ENCODE measurements at places on chromosomes 5 and 9.

DNA sequence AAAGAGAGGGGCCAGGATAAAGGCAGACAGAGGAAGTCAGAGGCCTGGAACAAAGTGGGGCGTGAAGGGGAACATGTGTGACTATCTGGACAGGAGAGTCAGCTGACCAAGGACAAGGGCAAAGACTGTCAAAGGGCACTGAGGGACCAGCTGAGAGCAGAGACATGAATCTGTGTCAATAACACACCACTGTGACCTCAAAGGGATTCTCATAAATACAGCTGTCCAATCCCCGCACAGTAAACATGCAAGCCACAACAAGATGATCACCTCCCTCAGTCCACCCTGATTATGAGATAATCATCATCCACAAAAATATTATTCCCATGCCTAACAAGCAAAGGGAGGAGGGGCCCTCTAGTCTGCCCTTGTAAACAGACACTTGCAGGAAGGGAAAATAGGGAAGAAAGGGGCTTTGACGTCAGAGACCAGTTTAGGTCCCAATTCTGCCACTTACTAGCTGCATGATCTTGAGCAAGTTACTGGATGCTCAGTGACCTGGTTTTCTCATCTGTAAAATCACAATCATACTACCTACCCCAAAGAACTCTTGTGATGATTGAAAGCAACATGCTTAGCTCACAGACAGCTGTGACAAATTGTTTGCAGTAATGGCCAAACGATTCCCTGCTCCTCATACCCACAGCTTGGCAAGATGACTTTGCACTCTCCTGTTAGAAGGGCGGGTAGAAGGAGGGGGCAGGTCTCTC, 41.8 kb downstream of the RAPGEF1 start:
- DNase-seq = no peak

DNA sequence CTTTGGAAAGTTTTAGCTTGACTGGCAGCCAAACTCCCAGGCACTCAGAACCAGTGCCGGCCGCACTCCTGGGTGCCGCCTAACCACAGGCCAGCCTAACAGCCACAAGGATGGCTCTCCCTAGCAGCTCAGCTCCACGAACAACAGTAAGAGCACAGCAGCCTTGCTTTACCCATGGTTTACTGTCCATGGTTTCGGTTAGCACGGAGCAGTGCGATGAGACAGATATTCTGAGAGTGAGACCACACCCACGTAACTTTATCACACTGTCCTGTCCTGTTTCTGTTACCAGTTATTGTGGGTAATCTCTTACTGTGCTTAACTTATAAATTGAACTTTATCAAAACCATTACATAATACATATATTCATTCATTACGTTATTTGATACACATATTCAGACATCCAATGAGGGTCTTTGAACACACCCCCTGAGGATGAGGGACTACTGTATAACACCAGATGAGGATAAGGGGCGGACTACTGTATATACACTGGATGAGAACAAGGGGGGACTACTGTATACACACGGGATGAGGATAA, 12.4 kb downstream of the CLPTM1L start:
- DNase-seq = no peak

DNA sequence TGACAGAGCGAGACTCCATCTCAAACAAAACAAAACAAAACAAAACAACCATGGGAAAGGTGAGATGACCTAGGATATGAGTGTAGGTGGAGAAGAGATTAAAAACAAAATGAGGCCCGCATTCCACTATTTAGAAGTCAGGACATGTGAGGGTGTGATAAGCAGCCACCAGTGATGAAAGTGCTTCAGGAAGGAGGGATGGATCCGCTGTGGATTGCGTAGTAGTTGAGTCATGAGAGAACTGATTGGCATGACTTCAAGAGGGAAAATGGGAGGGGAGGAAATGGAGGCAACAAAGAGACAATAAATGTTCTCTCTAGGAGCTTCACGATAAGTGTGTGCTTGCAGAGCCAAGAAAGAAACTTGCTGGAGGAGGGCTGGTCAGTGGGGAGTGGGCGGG, 367.6 kb downstream of the ARL15 start:
- no peak for DNase-seq

DNA sequence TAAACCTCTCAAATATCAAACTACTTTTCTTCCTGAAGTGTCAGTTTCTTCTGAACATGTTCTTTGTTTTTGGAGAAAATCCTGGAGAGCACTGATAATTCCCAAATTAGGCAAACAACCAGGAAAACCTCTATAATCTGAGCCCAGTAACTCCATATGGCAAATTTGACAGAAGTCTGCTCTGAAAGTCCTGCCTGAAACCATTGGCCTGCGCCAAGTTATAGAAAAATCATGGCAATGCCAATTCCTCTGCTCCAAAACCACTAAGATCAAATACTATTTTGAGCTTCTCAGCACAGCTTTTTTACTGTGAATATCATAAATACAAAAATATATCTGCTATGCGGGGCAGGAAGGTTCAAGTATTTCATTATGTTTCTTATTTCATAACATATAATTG, 45.9 kb downstream of the PDE4D start:
- DNase-seq = no peak

DNA sequence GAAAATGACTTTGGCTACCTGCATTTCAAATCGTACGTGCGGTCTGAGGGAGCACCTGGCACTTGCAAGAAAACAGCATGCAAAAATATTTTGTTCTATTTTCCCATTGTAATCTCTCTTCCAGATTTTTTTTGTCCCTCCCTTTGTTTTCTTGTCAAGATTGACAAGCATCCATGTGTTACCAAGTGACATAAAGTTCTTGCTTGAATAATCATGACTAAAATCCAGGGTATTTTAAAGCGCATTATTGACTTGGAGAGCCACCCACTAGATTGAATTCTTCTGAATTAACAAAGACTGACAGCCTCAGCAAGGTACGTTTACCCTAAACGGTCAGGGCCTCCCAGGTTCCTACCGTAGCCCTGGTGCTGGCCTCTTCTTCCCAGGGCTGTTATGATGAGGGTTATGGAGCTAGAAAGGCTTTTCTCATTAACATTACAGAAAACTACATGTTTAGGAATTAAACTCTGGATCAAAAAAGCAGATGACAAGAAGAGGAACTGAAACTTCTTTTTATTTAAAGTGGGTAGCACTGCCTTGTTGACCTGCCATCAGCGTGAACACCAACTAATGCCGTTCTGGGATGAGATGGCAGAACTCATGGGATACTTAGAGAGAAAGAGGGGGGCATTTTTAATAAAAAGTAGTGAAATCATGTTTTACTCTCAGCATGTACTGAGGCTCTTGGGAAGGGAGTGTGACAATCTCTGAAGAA, 297.0 kb downstream of the EFNA5 start:
- DNase-seq = no peak

DNA sequence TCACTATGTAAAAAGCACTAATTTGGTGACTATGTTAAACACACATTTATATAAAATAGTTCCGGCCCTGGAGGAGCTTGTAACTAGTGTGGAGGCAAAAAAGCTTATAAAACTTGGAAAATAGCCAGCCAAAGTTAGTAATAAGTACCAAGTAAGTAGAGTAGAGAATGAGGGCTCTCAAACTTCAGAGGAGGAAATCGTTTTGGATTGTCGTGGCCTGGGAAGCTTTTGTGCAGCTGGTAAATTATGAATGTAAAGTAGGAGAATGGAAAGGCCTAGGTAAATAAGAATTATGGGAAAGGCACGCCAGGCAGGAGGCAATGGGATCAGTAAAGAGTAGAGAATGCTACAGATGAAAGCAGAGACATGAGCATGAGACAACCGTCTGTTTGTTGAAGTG, 832.7 kb upstream of the ZNF608 start:
- DNase-seq = no peak

DNA sequence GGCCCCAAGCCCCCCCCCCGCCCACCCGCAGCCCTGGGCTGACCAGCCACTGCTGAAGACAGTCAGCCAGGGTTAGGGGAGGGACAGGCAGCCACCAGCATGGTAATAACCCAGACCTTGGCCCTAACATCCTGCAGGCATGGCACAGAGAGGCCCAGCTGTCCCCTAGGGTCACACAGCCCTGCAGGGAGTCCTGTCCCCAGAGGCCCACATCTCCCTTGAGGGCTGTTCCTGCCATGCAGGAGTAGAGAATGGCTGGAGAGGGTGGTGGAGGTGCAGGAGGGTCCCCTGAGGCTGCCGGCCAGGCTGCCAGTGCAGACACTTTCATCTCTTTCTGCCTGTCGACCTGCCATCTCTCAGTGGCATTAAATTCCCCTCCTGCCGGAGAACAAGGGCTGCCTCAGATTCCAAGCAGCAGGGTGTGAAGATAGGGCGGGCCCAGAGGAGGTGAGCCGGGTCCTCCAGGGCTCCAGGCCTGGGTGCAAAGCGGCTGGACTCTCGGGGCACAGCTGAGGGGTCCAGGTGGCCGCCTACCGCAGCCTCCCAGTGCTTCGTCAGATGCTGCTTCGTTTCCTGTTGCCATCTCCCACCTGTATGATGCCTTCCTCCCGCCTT, 40.0 kb downstream of the CXXC5 start:
- DNase-seq = no peak

DNA sequence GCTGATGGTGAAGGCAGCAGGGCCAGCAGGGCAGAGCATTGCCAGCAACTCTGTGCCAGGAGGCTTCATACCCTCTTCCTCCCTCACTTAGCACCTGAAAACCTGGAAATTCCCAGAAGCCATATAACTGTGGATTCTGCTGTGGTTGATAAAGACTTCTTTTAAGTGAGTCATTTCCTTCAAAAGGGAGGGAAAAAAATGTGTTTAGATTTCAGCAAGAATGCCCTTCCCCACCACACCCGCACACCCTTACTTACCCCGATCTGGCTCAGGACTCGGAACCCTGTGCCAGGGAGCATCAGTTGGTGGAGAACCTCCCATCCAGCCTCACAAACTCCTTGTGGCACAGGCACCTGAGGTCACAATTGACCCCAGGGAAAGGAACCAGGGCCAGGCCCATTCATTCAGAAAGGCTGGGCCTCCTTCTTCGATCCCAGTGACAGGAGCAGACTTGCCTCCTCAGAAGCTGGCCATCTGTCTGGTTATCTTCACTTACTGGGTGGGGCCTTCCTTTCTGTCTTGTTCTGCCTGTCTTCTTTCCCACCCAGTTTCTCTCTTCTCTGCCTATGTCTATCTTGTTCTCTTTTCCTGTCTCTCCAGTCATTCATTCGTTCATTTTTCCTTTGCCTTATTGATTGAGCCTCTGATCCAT, 62.6 kb downstream of the PLAC8L1 start:
- no peak for DNase-seq

GRCh38 chr5:121019106-121019505, 555.0 kb downstream of the PRR16 start:
- no peak for DNase-seq

DNA sequence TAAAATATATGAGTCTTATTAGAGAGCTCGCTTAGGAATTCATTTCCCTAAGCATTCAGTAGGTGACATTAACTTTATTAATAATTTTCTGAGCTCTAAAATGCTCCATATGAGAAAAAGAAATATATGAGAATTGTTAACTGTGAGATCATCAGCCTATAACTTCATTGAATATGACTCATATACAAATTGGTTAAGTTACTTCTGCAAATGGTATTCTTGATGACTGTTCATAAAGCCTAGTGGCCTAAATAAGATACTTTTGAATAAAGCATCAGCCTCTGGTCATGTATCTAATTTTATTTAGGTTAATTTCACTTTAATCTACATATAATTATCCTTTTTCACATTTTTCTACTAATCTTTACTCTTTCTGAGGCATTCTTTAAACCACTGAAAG, 710.2 kb upstream of the ACO1 start:
- DNase-seq = no peak

GRCh38 chr5:174794931-174795672, 70.7 kb downstream of the MSX2 start:
- no peak for DNase-seq

GRCh38 chr9:6925836-6926235, 168.1 kb downstream of the KDM4C start:
- no peak for DNase-seq

DNA sequence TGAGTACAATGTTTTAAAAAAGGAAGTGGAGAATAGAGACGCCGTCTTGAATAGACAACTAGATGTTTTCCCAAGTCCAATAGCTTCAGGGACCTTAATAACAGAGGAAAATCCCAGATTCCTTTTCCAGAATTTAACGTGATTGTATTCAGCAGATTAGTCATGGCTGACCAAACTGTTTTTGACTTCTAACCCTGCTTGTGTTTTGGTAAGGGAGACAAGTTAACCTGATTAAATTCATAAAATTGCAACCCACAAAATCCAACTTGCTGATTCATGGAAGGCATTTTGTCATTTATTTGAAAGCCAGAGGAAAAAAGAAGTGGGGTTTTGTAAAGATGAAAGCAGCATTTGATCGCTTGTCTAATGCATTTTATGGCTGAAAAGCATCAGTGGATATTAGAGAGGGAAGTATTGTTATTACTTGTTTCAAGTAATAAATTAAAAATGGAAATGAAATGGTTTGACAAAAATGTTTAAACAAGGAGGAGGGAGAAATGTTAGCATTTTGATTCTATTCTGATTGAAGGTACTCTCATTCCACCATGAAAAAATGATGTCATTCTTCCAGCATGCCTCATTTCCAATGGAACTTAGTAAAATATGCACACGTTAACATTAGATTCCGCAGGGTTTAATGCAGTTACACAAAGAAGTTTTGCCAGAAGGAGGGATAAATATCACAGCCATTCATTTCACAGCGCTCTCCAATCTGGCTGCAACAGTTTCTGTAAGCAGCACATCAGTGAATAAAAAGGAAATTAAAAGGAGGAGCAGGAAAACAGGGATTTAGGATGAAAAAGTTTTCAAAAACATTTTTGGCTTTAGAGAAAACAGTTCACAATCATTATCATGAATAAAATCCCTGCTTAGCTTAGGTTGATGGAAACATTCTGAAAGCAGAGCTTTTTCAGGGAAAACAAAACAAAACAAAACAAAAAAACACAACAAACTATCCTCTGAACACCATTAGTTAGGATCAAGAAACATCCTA, 314.7 kb downstream of the PRR16 start:
- DNase-seq = no peak

GRCh38 chr5:73103870-73104299, 16.5 kb upstream of the TMEM171 start:
- DNase-seq = no peak
